Transverse colon (tissue), 4 donors: ENCODE measurements at places on chromosomes 16 and 17. TPM values are rescaled to one million over a fixed set of nuclear protein-coding genes. Genes with fewer than 3 reads are reported as not detected.
A peak's percentile ranks its signal among the peaks of the same experiment; 100 is the strongest.

GRCh38 chr17:43766413-43767052 is 7.9 kb upstream of the SOST start:
- H3K27me3 ChIP-seq = no peaks in the 10 kb centered on the region
- no peak overlapping the region for H3K4me3 ChIP-seq
- DNase-seq = peak; percentile 62
- H3K27ac ChIP-seq = no peak overlapping the region
- H3K36me3 ChIP-seq = no peaks in the 10 kb centered on the region

GRCh38 chr16:23141033-23141432 is 8.2 kb downstream of the USP31 start:
- H3K27ac ChIP-seq = no peak overlapping the region
- peaks cover 14% of the 10 kb centered on the region for H3K4me1 ChIP-seq
- no peaks in the 10 kb centered on the region for H3K36me3 ChIP-seq
- H3K4me3 ChIP-seq = no peak overlapping the region

SLC9A5 gene
- 4.5 TPM for total RNA-seq

SLC35G3 gene
- total RNA-seq = not detected

- peak; percentile 23 for DNase-seq
- no peak overlapping the region for H3K4me3 ChIP-seq
- no peaks in the 10 kb centered on the region for H3K36me3 ChIP-seq
Measured at GRCh38 chr17:6548578-6549330, 7.6 kb downstream of the PITPNM3 start.

ACTG1 gene
- total RNA-seq = 4,792 TPM

- H3K36me3 ChIP-seq = no peaks in the 10 kb centered on the region
- H3K27me3 ChIP-seq = no peaks in the 10 kb centered on the region
- no peak for DNase-seq
- no peak overlapping the region for H3K4me3 ChIP-seq
- no peaks in the 10 kb centered on the region for H3K4me1 ChIP-seq
Measured at GRCh38 chr16:59342669-59343068, 608.6 kb upstream of the GOT2 start.

DNAI2 gene
- total RNA-seq = not detected

CPHXL2 gene
- not detected for total RNA-seq

USP7 gene
- 72.9 TPM for total RNA-seq

GRCh38 chr17:8991514-8992285 is 26.2 kb upstream of the PIK3R5 start:
- peaks cover 5% of the 10 kb centered on the region for H3K27me3 ChIP-seq
- no peak overlapping the region for H3K27ac ChIP-seq
- no peak overlapping the region for H3K4me3 ChIP-seq
- no peaks in the 10 kb centered on the region for H3K4me1 ChIP-seq

RCVRN gene
- total RNA-seq = not detected

- no peak overlapping the region for H3K4me3 ChIP-seq
- no peak for DNase-seq
- H3K27ac ChIP-seq = no peak overlapping the region
- H3K27me3 ChIP-seq = no peaks in the 10 kb centered on the region
- no peaks in the 10 kb centered on the region for H3K36me3 ChIP-seq
- no peaks in the 10 kb centered on the region for H3K4me1 ChIP-seq
Measured at GRCh38 chr16:1439058-1439698, 5.2 kb downstream of the CCDC154 start.

CRK gene
- 55.7 TPM for total RNA-seq

- no peaks in the 10 kb centered on the region for H3K36me3 ChIP-seq
- H3K27ac ChIP-seq = no peak overlapping the region
- no peak for DNase-seq
- no peak overlapping the region for H3K4me3 ChIP-seq
- no peaks in the 10 kb centered on the region for H3K4me1 ChIP-seq
- no peaks in the 10 kb centered on the region for H3K27me3 ChIP-seq
Measured at GRCh38 chr17:6323626-6324356, 111.1 kb downstream of the AIPL1 start.

DNA sequence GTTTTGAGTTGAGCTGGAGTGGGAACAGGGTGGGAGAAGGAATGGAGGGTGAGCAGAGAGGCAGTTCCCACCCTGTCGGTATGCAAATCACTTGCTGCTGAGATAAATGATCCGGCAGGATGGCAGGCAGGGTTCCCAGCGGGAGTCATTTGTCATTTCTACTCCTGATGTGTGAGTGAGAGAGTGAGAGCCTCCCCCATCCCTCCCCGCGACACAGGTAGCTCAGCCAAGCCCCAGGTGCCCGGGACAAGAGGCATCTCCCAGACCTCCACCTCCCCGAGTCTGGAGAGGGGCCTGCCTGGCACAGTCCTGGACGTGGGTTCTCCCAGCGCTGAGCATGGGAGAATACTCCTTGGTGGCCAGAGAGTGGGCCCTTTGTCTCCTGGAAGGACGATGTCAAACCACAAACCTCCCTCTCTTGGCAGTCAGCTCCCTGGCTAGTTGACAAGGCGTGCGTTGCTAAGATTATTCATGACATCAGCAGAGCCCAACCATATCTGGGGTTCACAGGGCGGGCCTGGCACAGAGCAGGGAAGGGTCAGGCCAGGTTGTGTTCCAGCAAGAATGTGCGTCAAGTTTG is 33.7 kb upstream of the TNRC6C start:
- no peak for DNase-seq
- no peaks in the 10 kb centered on the region for H3K27me3 ChIP-seq
- H3K4me1 ChIP-seq = no peaks in the 10 kb centered on the region
- no peak overlapping the region for H3K4me3 ChIP-seq
- H3K27ac ChIP-seq = no peak overlapping the region
- H3K36me3 ChIP-seq = no peaks in the 10 kb centered on the region

DNA sequence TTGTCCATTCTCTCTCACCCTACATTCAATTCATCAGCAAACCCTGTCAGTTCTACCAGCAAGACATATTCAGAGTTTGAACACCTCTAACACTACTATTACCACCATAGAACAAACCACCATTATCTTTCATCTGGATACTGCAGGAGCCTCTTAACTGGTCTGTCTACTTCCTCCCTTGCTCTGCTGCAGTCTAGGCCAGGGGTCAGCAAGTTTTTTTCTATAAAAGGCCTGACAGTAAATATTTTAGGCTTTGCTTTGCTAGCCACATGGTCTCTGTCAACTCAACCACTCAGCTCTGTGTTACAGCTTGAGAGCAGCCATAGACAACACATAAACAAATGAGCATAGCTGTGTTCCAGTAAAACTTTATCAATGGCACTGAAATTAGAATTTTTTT is 13.8 kb downstream of the KCTD19 start:
- H3K4me1 ChIP-seq = no peaks in the 10 kb centered on the region
- no peaks in the 10 kb centered on the region for H3K27me3 ChIP-seq
- no peak for DNase-seq
- H3K36me3 ChIP-seq = no peaks in the 10 kb centered on the region
- H3K27ac ChIP-seq = peak overlapping the region; percentile 47
- no peak overlapping the region for H3K4me3 ChIP-seq

GRCh38 chr16:23495671-23496070 is 14.6 kb downstream of the GGA2 start:
- no peaks in the 10 kb centered on the region for H3K27me3 ChIP-seq
- no peaks in the 10 kb centered on the region for H3K36me3 ChIP-seq
- H3K4me1 ChIP-seq = peaks cover 10% of the 10 kb centered on the region
- DNase-seq = no peak

DNA sequence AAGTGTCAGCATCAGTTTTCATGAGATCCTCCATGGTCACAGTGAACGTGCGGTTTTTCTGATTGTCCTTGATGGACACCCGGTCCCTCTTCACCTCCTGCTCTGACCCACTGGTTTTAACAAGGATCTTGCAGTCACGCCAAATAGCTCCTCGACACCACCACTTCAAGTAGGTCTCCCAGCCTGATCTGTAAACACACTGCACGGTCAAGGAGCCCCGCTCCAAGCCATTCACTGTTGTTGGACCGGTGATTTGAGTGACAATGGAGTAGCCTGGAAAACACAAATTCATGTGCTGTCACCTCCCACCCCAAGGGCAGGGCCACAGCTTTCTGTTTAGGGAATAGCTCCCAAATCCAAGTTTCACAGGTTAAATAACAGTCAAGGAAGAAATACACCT is 8.2 kb downstream of the CD300LF start:
- H3K4me3 ChIP-seq = no peak overlapping the region
- H3K4me1 ChIP-seq = no peaks in the 10 kb centered on the region
- peaks cover 5% of the 10 kb centered on the region for H3K27me3 ChIP-seq
- no peak for DNase-seq
- H3K27ac ChIP-seq = no peak overlapping the region
- no peaks in the 10 kb centered on the region for H3K36me3 ChIP-seq

DNA sequence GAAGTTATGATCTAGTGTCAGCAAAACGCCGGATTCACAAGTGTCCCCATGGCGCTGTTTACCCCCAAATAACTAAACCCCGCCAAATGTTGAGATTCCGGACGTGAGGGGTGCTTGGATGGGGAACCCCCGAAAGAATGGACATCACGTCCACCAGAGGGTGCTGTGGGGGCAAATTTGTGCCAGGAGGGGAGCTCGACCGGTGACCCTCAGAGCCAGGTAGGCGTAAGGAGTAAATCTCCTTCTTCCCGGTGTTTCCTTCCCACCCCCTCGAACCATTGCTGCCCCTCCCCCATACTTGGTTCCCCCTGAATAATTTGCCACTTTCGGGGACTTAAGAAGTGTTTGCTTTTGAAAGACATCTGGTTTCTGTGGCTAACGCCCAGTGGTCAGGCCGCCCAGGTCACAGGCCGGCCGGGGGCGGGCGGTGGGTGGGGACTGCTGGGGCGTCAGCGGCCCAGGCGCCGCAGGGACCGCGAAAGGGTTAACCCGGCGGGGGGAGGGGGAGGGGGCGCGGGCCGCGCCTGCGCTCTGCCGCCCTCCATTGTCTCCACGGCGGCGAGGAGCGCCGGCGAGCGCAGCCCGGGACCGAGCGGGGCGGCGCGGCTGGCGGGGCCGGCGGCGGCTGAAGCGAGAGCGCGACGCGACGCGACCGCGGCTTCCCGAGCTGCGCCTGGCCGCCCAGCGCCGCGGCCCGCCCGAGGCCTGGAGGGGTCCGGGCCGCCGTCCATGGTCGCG is at the start of gene ZNRF1:
Gene ZNRF1 (plus strand): TSS at position 544 of the 738 bp plus-strand sequence. CDS start 648 bp downstream, outside the sequence.
- DNase-seq = peak; percentile 88
- H3K36me3 ChIP-seq = no peaks in the 10 kb centered on the region
- H3K27ac ChIP-seq = peak within 1 kb of the TSS; percentile 84
- H3K27me3 ChIP-seq = no peaks in the 10 kb centered on the region
- H3K4me3 ChIP-seq = peak within 1 kb of the TSS; percentile 77

DNA sequence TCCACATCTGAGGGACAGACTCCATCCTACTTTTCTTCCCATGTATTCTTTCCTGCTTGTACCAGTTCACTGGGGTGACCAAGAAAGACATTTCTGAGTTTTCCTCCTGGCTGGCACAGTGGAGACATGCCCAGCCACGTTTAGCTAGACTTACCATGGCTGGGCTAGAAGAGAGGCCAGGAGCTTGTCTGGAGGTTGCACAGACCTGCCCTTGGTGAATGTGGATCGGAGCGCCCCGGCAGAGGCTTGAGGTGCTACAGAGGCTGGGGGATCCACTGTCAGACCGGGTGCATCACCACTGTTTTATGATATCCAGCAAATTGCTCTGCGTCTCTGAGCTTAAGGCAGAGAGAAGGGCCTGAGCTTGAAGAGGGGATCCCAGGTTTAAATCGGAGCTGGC is 3.5 kb downstream of the IL4R start:
- no peaks in the 10 kb centered on the region for H3K27me3 ChIP-seq
- H3K36me3 ChIP-seq = no peaks in the 10 kb centered on the region
- H3K27ac ChIP-seq = peak overlapping the region; percentile 99
- DNase-seq = no peak
- no peak overlapping the region for H3K4me3 ChIP-seq

CLDN6 gene
- not detected for total RNA-seq

DNA sequence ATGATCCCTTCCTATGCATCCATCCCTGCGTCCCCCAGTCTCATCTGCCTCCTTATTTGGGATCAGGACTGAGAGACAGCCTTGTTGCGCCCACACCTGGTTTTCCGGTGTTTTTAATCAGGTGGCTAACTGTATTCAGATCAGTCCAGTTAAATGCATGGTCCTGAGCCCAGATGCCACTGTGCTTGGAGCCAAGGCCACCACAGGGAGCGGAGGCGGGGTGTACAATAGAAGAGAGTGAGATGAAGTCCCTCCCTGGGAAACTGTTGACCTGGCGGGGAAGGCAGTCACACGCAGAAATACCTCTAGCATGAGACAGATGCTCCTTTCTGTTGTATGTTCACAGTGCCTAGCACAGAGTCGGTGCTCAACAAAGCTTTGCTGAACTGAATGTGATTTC is 6.3 kb downstream of the RCVRN start:
- H3K4me3 ChIP-seq = no peak overlapping the region
- no peak for DNase-seq
- H3K27me3 ChIP-seq = no peaks in the 10 kb centered on the region
- peaks cover 3% of the 10 kb centered on the region for H3K4me1 ChIP-seq

CCDC154 gene
- total RNA-seq = not detected

DNA sequence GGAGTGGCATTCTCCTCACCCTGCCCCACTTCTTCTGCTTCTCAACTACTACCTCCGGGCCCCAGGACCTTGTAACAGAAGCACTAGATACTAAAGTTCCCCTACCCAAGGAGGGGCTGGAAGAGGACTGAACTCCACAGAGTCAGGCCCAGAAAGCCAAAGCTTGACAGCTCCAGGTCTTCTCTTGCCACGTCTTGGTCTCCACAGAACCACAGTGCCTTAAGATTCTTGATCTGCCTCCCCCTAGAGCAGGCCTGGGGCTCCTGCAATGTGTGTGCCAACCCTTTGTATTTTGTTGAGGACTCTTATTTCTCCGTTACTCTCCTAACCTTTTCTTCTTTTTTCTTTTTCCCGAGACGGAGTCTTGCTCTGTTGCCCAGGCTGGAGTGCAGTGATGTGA is 4.0 kb downstream of the SLC16A13 start:
- peaks cover 17% of the 10 kb centered on the region for H3K27me3 ChIP-seq
- no peak for DNase-seq
- H3K4me1 ChIP-seq = peaks cover 40% of the 10 kb centered on the region
- no peaks in the 10 kb centered on the region for H3K36me3 ChIP-seq
- no peak overlapping the region for H3K4me3 ChIP-seq

DNA sequence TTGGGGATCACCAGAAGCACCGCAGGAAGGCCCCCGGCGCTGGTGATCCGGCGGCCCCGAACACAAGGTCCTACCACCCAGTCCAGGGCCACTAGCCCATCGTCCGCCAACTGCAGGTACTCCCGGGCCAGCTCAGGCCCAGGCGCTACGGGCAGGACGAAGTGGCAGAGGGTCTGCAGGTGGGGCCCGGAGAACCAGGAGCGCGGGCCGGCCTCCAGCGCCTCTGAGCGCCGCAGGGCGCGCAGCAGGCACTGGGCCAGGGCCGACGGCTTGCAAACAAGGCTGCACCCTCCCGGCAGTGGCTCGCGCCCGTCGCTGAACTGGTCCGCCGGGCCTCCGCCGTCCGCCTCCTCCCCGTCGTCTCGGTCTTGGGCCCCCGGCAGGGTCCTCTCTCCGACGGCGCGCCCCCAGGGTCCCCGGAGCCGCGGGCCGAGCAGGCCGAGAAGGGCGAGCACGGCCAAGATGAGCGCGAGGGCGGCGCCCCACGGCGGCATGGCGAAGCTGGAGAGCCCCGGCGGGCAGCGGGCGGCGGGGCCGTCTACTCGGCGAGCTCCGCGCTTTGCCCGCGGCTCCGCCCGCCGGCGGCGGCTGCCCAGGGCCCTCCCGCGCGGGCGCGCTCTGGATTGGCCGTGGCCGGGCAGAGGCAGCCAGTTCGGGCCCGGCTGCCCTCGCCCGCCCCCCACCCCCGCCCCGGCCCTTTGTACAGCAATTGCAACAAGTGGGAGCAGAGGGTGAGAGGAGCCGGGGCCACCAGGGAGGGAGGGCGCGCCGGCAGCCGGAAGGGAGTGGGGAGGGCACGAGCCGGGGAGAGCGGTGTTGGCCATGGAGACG is at the start of gene ABHD15:
Gene ABHD15 (minus strand): TSS at position 565 of the 831 bp plus-strand sequence. CDS start 71 bp downstream, at position 494.
- H3K27ac ChIP-seq = peak within 1 kb of the TSS; percentile 95
- H3K27me3 ChIP-seq = no peaks in the 10 kb centered on the region
- peak within 1 kb of the TSS; percentile 58 for H3K4me3 ChIP-seq

PLXDC1 gene
- total RNA-seq = 4.3 TPM

SOX15 gene
- total RNA-seq = 2.3 TPM
